ENCODE measurements at places on chromosomes 12 and 14.

- no peak for DNase-seq
Measured at GRCh38 chr12:24718617-24719016, 230.3 kb downstream of the BCAT1 start.

DNA sequence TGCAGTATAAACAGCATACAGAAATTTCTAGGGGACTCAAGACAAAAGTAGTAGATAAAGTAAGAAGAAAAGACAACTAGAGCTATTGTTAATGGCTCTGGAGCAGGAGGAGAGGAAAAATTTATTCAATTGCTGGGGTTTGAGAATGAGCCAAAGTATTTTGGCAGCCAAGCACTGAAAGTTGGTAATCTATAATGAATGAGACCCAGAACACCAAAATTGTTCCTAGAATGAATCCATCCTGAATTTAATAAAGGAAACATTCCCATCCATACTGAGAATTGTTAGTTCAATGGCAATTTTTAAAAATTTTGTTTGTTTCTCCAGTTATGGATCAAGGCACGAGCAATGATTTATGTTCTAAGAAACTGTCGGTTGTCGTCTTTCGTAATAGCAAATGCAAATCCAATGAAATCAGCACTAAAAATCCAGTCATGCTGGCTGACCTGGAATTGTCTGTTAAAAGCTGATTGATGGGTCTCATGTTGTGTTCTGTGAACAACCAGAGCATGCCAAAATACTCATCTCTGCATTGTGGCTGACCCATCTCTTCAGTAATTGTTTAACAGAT is 170.9 kb upstream of the LMNTD1 start:
- no peak for DNase-seq

DNA sequence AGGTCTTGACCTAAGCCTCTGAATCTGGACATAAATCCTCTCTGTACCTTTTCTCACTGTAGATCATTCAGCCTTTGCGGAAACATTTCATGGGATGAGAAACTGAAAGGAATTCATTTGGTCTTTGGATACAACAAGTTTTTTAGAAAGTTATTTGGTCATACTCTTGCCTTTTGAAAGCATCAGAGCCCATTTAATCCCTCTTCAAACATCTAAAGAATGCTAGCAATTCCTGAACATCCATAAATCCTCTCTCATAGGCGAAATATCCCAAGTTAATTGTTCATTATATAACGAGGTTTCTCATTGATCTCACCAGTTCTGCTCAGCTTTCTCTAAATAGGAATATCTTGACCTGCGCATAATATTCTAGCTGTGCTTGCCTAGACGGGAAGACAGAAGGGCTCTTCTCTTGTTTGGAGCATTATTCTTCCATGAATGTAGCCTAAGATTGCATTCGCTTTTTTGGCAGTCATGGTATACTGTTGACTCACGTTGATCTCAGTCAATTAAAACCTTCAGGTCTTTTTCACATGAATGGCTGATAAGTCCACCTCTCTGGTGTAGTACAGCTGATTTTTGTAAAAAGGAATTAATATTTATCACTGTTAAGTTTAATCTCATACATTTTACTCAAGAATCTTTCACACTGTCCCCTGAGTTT is 24.1 kb downstream of the NTN4 start:
- no peak for DNase-seq

DNA sequence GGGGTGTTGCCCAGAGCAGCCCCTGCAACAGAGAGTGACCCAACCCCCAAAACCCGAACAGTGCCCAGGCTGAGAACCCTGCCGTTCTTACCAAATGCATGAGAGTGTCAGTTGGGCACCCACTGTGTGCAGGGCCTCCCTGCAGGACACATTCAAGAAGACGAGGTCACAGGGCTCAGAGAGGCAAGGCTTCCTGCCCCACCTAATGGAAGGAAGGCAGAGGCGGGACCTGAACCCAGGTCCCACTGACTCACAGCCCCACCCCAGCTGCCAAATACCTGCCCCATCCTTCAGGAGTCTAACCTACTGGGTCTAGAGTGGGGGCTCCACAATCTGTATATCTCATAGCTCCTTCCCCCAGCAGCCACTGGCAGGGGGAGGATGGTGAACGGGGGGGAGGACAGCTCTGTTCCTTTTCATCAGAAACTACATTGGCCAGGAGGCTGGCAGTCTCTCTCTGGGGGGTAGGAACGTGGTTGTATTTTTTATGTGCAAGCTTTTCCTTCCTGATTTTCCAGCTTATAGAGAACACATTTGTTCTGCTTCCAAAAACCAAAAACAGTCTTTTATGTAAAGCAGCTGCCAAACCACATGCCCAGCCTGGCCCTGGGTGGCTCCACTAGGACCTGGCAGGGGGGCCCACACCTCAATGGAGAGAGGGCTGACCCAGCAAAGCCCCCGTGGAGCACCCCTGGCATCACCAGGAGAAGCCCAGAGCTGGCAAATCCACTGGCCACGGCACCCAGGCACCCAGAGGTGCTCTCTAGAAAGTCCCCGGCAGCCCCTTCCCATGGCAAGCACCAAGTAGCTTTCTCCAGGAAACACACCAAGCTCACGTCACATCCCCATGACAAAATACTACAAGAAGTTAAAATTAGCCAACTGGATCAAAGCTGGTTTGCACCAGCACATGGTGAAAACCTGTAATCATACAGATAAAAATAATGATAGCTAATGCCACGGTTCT is 17.0 kb downstream of the NCOR2 start:
- DNase-seq: peak; percentile 26

- DNase-seq: no peak
Measured at GRCh38 chr14:38517426-38517825, 261.5 kb upstream of the CLEC14A start.

- DNase-seq: no peak
Measured at GRCh38 chr12:65561798-65562382, 262.4 kb upstream of the HMGA2 start.

Measured in NCI-H2081 (cell line).